ENCODE measurements at places on chromosomes 7 and 10.

GRCh38 chr10:102710609-102711008 is 3.6 kb downstream of the ARL3 start:
- DNase-seq, result no peak

GRCh38 chr7:139505563-139505962 is 17.9 kb upstream of the CLEC2L start:
- no peak for DNase-seq

DNA sequence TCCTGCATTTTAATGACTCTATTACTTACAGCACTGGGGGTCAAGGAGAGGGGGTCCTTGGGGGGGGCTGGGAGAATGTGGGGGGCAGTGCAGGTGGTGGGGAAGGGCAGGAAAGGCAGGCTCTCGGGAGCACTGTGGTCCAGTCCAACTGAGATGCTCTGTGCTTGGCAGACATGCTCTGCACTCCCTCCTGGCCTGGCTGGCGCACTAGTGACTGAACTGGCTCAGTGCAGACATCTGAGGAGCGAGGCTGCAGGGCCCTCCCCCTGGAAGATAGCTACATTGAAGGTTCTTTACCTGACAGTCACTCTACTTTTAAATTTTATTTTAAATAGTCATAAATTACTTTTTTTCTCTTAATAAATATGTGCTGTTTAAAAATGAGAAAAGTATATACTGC is 105.7 kb downstream of the NEURL1 start:
- no peak for DNase-seq

- DNase-seq, result no peak
Measured at GRCh38 chr10:88994019-88994418, 3.4 kb downstream of the FAS start.

- no peak for DNase-seq
Measured at GRCh38 chr7:18366394-18366793, 129.2 kb upstream of the HDAC9 start.

DNA sequence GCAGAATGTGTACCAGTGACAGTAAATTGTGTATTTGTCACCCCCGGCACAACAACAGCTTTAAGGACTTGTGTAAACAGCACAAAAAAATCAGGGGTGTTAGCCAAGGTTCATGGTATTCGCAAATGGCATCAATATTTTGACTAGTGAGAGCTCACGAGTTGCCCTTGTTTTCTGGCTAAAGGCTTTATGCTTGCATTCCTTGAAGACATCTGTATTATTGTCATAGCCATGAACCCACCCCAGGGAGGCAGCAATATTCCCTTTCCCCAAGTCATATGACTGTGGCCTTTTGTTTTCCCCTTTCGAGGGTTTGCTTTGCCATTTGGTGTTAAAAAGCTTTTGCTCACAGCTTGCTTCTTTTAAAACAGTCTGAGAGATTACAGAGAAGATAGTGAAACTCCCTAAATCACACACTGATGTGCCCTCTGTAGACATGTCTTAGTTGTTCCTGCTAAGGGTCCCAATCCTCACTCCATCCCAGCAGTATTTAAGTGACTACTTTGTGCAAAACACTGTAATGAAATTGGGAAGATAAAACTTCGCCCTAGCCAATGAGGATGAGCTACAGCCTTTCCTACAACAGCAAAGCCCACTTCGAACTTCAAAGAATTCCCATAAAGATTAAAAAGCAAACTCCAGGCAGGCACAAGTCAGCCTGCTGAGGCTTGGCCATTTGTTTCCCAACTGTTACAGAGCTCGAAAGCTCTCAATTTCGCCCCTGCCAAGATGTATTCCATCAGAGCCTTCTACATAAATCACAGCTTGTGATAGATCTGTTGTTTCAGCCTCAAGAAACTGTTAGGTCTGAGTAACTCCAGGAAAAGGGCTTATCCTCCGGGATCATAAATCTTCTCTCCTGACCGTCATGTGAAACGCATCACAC is 172.3 kb downstream of the ADAM12 start:
- no peak for DNase-seq

DNA sequence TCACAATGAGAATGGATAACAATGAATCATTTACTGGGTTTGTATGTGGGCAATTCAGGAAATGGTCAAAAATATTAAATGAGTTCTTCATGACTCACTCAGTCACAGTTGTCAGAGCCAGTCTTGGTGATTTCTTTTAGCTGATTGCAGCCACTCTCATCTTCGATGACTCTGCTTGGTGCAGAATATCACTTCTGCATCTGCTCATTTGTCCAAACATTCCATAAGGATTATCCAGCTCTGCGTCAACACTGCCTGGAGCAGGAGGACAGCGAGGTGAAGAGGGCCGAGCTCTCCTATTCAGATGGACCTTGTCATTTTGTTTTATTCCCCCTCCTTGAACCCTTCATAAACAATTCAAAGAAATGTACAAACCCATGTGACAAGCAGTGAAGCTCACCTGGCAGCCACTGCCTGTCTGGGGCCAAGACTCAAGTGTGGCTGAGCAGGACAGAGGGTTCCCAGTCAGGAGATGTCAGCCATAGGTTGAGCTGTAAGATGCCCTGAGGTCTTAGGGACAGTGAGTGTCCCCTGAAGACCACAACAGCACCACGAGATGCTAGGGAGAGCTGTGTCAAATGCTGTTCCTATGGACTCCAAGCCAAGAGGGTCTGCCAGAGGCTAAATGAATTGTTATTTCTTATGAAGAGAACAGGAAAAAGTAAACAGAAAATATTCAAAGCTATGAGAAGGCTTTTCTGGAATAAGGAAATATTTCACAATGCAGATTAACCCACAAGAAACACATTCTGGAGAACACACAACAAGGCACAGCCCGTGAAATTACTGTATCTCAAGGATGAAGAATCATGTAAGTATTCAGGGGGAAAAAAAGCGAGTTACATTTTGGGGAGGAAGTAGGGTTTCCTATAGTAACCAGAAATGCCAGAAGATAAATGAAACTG is 33.1 kb upstream of the EGFR start:
- DNase-seq, result no peak

- DNase-seq, result no peak
Measured at GRCh38 chr7:31464601-31465000, 49.3 kb upstream of the ITPRID1 start.

DNA sequence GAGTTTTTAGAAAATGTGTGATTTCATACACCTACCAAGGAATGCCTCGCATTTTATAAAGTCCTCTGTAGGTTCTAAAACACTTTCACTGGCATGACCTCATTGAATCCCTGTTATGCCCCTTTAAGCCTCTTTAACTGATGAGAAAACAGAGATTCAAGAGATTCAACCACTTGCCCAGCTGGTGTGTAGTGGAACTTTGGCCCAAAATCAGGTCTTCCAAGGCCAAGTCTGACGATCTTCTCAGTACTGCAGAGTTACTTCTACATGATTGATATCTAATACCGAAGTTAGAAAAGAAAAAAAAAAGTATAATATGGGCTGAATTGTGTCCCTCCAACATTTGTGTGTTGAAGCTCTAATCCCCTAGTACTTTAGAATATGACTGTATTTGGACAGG is 202.0 kb downstream of the WDR11 start:
- DNase-seq, result no peak

- no peak for DNase-seq
Measured at GRCh38 chr7:81308643-81309322, 389.9 kb upstream of the SEMA3C start.

- DNase-seq, result no peak
Measured at GRCh38 chr10:10489076-10489475, 528.6 kb upstream of the CELF2 start.

GRCh38 chr7:155653803-155654202 is 9.3 kb downstream of the RBM33 start:
- no peak for DNase-seq

DNA sequence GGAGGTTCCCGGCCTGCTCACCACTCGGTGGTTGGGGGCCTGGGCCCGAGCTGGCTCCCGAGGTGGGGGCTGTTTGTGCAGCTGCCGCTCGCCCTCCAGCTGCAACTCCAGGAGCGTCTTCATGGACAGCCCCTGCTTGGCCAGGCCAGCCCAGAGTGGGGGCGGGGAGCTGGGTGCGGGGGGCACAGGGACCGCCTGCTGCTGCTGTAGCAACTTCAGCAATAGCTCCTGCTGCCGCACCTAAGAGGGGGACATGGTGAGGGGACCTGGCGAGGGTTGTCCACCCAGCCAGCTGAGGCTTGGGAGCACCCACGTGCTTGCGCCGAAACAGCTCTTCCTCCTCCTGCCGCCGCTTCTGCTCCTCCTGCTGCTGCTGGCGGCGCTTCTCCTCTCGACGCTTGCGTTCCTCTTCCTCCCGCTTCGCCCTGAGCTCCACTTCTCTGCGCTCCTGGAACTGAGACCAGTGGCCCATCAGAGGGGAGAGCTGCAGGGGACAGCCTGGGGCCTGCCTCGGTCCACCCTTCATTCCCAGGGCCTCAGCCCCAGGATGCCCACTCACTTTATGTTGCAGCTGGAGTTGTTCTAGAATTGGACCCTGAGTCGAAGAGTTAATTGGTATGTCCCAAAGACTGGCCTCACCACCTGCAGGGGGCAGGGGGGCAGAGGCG is 9.6 kb downstream of the GNB2 start:
- no peak for DNase-seq

GRCh38 chr7:41134300-41135255 is 568.3 kb downstream of the INHBA start:
- DNase-seq, result no peak

- DNase-seq, result no peak
Measured at GRCh38 chr7:84043661-84044191, 150.9 kb downstream of the SEMA3A start.

GRCh38 chr10:72219235-72219814 is 3.2 kb upstream of the ASCC1 start:
- no peak for DNase-seq

GRCh38 chr7:155816192-155816508 is 3.9 kb upstream of the SHH start:
- no peak for DNase-seq

DNA sequence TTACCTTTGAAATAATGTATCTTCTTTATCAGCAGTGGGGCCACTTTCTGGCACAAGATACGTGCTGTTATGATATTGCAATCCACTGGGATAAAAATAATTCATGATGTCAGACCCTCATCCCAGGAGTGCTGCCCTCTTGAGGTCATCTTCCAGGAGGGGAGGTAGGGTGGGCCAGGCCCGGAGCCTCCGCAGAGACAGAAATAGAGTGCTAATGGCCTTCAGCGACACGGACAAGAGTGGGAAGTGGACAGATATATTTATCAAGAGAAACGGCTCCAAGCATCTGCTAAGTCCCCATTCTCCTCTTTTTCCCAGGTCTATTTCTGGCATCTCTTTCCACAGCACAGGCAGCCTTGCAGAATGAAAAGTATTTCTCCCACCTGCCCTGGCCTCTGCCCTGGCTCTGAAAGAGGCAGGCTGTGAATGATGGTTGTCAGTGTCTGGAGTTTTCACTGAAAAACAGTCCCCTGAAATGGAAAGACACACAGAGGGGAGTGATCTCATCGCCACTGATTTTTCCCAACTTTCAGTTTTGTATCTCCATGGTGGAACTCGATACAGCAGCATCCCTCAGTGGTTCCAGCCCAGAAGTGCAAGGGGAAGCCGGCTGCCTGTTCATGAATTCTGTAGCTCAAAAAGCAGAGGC is 251.7 kb upstream of the MYO3A start:
- no peak for DNase-seq

DNA sequence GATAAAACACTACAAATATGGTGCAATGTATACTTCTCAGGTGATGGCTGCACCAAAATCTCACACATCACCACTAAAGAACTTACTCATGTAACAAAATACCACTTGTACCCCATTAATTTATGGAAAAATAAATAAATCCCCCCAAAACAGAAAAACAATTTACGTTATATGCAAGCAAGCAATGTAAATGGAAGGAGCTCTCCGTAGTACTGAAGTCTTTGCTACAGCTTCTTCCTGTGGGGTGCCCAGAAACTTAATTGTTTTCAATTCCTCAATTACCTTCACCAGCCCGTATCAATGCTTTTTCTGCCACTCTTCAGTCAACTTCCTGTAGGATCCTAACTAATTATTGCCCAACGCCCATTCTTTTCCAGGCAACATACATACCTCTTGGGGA is 138.1 kb downstream of the RELN start:
- DNase-seq, result no peak

DNA sequence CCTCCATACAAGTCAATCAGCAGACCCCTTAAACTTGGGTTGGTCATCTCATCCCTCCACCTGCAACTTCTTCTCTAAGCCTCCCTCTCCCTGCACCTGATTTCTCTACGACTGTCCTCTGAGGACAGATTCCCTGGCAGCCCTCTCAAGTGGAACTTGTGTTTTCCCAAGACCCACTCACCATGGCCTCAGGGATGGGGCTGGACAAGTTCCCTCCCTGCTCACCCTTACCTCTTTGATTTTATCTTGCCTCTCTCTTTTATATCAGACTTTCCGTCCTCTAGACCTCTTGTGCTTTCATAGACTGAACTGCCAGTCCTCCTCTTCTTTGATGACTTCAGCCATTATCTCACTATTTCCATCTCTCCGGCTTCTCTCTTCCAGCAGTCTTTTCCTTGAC is 46.2 kb upstream of the ARL4A start:
- no peak for DNase-seq

- no peak for DNase-seq
Measured at GRCh38 chr7:42071372-42072261, 165.4 kb downstream of the GLI3 start.

DNA sequence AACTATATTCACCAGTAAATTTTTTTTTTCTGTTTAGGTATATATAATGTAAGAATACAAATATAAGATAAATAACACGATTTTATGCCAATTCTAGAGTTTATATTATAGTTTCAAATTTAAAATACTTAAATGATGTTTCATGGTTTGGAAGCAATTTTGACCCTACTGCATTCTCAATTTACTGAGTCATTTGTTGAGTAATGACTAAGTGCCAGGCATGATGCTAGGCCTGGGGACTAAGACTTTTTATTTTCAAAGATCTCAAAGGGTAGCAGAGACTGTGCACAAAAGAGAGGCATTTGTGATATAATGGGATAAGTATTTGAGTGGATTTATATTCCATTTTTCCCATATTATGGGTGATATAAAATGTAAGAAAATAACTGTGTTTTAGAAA is 78.9 kb upstream of the SMIM30 start:
- no peak for DNase-seq

DNA sequence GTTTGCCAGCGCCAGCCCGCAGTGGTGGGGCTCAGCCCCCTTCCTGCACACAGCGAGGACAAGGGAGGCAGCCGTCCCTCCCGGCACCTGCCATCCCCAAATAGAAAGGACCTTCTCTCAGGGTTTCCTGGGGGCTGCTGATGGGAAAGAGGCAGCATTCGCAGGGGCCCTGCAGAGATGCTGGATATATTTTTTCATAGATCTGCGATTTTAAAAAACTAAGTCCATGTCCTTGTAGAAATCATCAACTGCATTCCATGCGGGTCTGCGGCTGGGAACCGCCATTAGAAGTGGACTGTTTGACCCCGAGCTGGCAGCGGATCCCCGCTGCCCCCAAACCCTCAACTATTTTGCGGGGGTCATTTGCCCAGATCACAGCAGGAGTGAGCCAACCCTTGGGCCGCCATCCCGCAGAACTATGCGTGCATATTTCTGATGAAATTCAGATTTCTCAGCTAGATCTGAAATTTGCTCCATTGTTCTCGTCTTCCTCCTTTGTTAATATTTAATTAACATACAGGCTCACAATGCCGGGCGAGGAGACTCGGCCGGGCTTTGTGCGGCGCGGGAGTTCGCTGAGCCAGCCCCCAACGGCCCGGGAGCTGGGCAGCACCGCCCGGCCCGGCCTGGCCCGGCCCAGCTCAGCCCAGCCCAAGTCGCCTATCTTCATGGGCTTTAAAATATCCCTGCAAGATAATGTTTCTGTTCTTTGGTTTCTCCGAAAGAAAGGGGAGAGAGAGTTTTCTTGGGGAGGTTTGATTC is 2.0 kb downstream of the EN2 start:
- DNase-seq, result no peak
